T-helper 2 cell treated with Interferon-gamma antibody and Interleukin-4, amounts not matched to agents 5 μg/mL and 100 μg/mL, for 36 hours (primary cell): ENCODE measurements at places on chromosomes 5 and 9.

DNA sequence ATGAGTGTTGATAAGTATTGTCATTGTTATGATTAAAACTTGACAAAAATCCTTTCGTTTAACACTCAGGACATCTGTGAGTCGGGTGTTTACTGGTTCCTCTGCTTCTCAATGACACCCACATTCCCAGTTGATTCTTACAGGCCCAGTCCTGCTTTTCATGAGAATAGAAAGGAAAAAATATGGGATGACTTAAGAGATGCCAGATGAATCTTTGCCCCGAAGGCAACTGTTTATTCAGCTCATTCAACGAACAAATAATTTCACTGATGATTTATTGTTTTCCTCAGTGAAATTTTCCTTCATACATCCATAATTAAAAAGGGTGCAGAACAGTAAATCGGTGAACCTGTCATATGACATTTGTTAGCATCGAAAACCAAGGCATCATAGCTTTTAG is 452.4 kb upstream of the WWC1 start:
- H3K27me3 ChIP-seq, result no peaks in the 10 kb centered on the region
- DNase-seq, result no peak
- H3K36me3 ChIP-seq, result no peaks in the 10 kb centered on the region
- no peak overlapping the region for H3K27ac ChIP-seq
- H3K4me1 ChIP-seq, result no peaks in the 10 kb centered on the region

DNA sequence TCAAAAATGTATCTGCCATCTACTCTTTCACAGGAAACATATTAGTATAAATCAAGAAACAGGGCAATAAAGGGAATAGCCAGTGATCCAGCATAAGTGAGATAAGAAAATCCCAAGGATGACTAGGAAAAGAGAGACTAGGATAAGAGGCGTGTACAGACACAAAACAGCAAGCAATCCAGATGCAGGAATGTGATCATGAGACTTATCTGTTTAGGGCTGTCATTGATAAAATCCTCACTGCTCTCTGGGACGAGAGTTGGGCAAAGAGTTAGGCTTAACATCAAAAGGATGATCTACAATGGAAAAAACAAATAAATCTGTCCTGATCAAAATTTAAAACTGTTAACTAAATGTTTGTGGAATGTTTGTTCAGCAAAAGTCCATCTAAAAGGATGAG is 1156.8 kb upstream of the C9orf72 start:
- DNase-seq, result no peak
- no peaks in the 10 kb centered on the region for H3K36me3 ChIP-seq
- no peaks in the 10 kb centered on the region for H3K4me1 ChIP-seq

DNA sequence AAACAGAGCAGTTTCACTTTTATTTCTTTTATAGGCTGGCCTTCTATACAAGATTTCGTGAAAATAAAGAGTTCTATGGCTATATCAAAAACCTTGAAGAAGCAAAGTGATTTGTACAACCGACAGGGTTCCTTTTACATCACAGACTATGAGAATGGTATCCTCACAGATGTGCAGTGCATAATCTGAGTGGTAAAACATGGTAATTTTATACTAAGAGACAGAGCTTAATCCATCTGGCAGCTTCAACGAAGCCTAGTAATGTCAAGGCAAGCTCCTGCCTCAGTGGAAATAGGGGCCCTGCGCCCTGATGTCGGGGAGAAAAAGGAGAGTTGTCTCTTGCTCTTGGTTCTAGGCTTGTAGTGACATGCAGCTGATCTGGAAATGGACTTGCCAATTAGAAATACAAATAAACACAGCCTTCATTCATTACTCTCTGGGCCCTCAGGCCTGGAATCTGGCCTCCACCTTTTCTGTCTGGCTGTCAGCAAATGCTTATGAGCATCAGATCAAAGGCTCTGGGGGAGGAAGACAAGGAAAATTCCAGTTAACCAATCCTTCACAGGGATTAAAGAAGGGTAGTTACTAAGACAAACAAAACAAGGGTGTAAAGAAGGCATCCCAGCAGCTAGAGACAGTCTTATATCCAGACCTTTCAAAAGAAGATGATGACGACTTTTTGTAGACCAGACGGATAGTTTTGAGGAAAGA is 33.6 kb upstream of the TRIM32 start:
- no peak overlapping the region for H3K4me3 ChIP-seq
- no peaks in the 10 kb centered on the region for H3K36me3 ChIP-seq
- no peak overlapping the region for H3K27ac ChIP-seq
- H3K4me1 ChIP-seq, result no peaks in the 10 kb centered on the region
- H3K27me3 ChIP-seq, result no peaks in the 10 kb centered on the region

DNA sequence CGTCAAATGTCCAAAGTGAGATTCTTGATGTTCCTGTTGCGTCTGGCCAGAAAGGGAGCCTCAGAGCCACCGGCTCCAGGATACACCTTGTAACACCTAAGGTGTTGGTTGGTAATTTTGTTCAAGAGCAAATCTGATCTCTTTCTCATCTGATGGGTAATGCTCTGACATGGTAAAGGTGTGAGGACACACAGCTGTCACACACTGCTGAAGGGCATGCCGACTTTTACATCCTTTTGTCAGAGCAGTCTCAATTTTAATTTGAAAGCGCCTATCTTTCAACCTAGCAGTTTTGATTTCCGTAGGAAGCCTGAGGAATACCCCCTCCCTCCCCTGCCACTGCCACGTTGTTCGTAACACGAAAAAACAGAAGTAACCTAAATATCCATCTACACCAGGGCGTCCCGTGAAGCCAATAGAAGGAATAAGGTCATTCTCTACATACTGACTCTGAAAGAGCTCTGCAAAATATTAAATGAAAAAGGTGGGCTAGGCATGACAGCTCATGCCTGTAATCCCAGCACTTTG is 57.4 kb downstream of the TSTD2 start:
- no peaks in the 10 kb centered on the region for H3K36me3 ChIP-seq
- H3K4me1 ChIP-seq, result peaks cover 4% of the 10 kb centered on the region
- no peak for DNase-seq
- H3K27me3 ChIP-seq, result no peaks in the 10 kb centered on the region
- no peak overlapping the region for H3K27ac ChIP-seq

DNA sequence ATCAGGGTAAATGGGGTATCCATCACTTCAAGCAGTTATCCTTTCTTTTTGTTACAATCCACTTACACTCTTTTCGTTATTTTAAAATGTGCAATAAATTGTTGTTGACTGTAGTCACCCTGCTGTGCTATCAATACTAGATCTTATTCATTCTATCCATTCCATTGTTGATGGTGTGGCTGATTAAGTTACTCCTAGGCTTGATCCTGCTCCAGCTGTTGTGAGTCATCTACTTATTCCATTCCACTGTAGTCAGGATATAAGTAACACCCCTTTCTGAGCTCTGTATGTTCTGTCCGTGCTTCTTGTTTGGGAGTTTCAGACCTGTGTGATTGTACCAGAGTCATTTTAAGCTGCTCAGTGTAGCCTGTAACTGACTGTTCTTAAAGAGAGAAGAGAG is 122.5 kb upstream of the RUSC2 start:
- DNase-seq, result no peak
- no peaks in the 10 kb centered on the region for H3K36me3 ChIP-seq
- no peak overlapping the region for H3K27ac ChIP-seq
- no peaks in the 10 kb centered on the region for H3K4me1 ChIP-seq
